ENCODE measurements at places on chromosomes 7 and 10. TPM values are rescaled to one million over a fixed set of nuclear protein-coding genes. Genes with fewer than 3 reads are reported as not detected.

Gene GLCCI1
- total RNA-seq: 32.6 TPM

- DNase-seq: no peak
These were observed 7.1 kb downstream of the DOCK4 start for GRCh38 chr7:112199035-112199655.

Gene LRIT1
- total RNA-seq: not detected

- DNase-seq: no peak
These were observed 60.9 kb upstream of the ADRB1 start for GRCh38 chr10:113982769-113983168.

Gene GIMAP1
- 0.94 TPM for total RNA-seq

GRCh38 chr7:14688208-14688607, 214.3 kb downstream of the DGKB start:
- DNase-seq: no peak

DNA sequence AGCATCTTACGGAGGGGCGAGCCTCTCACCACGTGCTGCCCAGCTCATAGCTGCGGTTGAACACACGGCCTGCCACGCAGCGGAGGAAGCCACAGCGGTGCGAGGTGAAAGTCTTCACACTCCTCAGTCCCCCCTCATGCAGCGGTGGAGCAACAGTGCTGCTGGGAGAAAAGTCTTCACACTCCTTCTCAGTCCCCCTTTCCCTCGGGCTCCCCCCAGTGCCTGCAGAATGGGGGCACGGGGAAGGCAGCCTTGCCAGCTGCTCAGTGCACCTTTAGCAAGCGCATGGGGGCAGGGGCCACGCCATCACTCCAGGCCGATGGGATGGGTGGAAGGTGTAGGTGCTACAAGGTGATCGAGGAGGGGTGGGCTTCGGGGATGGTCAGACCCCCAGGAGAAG, 206.3 kb upstream of the TCERG1L start:
- no peak for DNase-seq

DNA sequence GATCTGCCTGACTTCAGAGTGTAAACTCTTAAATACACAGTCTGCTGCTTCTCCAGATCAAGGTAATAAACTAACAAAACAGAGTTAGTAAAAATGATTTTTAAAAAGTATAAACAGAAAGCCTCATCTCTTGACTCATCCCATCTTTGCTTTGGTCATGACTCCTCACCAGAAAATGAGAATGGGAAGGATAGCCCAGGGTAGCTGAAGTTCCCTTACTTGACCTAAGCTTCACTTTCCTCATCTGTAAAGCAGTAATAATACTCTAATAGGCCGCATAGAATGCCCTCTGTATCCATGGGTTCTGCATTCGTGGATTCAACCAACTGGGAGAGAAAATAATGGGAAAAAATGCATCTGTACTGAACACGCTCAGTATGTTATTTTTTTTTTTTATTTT, 11.3 kb upstream of the SLC25A28 start:
- DNase-seq: no peak

- DNase-seq: no peak
These were observed 188.7 kb upstream of the MBL2 start for GRCh38 chr10:52961323-52961722.

DNA sequence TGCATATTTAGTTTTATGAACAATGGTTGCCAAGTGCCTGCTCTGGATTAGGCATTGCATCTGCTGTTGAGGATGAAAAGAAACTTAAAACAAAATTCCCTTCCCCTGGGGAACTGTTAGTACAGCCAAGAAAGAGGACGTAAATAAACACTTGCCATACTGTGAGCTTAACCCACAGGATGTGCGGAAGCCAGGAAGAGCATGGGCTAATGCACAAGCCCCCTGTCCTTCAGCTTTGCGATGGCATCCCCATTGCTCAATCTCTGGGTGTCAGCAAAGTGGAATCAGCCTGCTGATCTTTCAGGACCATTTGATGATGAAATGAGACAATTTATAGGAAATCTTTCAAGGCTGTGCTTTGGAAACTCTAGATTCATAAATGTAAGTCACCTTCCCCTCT, 399.9 kb upstream of the IGFBP3 start:
- no peak for DNase-seq

DNA sequence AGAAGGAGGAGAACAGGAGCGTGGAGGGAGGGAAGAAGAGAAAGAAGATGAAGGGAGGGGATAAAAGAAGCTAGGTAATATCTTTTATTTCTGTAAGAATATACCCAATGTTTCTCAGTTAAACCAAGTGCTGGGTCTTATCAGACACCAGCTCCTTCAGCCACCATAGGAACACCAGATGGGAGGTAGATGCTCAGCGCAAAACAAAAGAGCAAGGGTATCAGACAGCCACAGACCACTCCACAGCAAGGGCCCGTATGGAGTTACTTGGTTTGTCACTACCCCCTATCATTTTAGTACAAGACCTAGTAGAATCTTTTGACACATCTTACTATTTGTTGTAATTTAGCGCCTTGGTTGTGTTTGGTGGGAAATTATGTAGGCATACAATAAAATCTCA, 65.9 kb upstream of the FAM133B start:
- DNase-seq: no peak

Gene SPDYE1
- not detected for total RNA-seq

- no peak for DNase-seq
These were observed 122.8 kb upstream of the SHH start for GRCh38 chr7:155935005-155935557.

DNA sequence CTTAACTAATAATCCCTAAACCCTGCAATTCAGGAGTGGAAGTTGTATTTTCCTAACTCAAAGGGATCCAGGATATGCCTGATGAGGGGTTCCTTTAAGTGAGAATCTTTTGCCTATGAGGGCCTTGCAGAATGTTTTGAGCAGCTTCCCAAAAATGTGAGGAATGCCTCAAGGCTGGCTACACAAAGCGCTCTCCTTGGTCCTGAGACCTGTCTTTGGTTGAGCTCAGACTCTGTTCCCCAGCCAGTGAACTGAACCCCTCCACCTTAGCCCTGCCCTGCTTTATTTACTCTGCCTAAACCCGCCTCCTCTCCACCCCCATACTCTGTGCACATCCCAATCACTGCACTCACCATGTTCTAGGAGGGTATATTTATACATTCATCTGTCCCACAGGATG, 108.6 kb downstream of the NRCAM start:
- DNase-seq: no peak

DNA sequence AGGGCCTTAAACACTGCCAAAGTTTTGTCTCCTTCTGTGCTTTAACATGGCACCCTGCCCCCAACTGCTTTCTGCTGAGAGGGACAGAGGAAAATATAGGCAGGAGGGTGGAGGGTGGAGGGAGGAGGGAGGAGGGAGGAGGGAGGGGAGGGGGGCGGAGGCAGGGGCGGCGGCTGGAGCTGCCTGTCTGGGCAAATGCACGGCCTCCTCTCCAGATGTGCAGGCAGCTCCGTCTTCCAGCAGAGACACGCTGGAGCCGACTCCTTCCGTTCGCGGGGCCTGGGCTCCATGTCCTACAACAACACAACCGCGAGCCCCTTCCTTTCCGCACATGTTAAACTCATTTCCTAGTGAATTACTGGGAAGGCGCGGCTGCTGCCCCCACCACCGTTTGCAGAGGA, 14.2 kb downstream of the EBF3 start:
- DNase-seq: no peak

DNA sequence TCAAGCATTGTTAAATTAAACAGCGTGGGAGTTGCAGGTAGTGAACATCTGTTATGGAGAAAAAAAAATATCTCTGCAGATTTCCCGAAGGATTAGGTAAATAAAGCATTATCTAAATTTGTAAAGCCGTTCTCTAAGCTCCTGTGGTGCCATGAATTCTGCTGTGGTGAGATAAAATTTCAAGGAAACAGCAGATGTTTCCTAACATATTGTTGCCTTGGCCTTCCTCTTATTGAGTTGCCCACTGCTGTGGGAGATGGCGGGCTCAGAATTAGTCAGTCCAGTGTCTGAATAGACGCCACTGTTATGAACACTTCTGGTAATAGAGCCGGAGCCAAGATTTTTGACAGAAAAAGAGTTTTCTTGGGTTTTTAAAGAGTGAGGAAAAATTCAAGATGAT, 82.6 kb upstream of the ELMO1 start:
- DNase-seq: no peak

GRCh38 chr7:150944066-150945042, 33.8 kb downstream of the KCNH2 start:
- no peak for DNase-seq

DNA sequence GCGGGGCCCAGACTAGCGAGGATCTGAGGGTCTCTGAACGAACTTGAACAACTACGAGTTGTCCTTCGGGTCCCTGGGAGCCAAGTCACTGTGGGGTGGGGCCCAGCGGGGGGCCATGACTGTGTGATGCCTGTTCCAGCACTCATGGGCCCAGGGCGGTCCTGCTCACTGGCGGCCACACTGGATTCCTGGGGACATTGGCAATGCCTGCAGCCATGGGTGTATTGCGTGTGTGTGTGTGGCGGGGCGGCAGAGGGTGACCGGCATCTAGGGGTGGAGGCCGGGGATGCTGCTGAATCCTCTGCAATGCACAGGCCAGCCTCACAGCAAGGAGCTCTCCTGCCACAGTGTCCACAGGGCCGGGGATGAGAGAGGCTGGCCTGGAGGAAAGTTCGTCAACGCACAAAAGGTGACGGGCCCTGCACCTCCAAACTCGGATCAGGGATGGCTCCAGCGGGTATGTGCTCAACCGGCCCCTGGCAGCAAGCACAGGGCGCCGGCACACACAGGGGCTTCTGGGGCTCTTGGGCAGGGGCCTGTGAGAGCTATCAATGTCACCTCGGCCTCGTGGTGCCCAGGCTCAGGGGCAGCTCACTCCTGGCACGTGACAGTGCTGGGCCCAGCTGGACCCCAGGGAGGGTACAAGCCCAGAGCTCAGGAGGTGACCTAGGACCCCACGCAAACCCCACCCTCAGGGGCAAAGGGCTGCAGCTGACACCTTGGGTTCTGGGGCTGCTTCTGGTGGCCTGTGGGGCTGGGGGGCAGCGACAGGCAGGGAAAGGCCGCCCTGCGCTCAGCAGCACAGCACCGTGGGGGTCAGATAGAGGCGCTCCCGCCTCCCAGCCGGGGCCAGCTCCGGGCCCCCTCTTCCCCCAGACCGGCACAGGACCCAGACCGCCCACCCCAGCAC, 27.9 kb downstream of the PAPOLB start:
- DNase-seq: no peak

Gene SPOCK2
- total RNA-seq: 25.1 TPM

Gene NOS3
- total RNA-seq: 0.78 TPM

- no peak for DNase-seq
These were observed 452.0 kb downstream of the ARL4A start for GRCh38 chr7:13139436-13139835.

DNA sequence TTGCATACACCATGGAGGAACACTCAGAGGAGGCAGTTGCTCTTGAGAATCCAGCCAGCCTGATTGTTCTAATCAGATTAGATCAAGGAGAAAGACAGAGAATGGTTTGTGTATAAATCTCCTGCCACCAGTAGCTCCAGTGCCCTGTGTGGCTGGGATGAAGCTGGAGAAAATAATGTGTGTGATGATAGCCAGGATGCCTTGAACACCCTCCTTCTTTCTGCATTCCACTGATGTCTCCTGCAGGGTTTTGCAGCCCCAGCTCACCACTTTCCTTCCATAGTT, 614.7 kb upstream of the FOXK1 start:
- no peak for DNase-seq

Measured in occipital lobe (tissue), 3 donors.